ENCODE measurements at places on chromosomes 5 and 9.

GRCh38 chr9:130537346-130538050 is 41.9 kb upstream of the FUBP3 start:
- DNase-seq, result no peak

GRCh38 chr9:13778631-13779030 is 499.1 kb upstream of the MPDZ start:
- DNase-seq, result no peak

DNA sequence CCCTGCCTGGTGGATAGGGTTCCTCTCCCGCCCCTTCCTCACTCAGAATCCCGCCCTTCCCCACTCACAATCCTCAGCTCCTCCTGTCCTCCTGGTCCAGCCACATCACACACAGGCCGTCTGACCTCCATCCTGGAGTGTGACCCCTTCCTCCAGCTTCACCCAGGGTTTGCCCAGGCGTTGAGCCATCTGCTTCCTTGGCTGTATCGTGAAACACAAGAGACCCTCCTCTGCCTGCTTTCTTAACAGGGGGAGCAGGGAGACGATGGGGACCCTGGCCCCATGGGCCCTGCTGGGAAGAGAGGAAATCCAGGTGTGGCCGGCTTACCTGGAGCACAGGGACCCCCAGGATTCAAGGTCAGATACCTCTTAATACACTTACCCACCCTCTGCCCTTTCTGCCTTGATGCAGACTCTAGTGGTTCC is 32.3 kb upstream of the ORM1 start:
- DNase-seq, result no peak

GRCh38 chr9:95100071-95100627 is 217.4 kb downstream of the FANCC start:
- DNase-seq, result no peak

- DNase-seq, result no peak
Measured at GRCh38 chr9:13932528-13933267, 381.2 kb downstream of the NFIB start.

- no peak for DNase-seq
Measured at GRCh38 chr5:133292300-133292699, 240.5 kb downstream of the HSPA4 start.

DNA sequence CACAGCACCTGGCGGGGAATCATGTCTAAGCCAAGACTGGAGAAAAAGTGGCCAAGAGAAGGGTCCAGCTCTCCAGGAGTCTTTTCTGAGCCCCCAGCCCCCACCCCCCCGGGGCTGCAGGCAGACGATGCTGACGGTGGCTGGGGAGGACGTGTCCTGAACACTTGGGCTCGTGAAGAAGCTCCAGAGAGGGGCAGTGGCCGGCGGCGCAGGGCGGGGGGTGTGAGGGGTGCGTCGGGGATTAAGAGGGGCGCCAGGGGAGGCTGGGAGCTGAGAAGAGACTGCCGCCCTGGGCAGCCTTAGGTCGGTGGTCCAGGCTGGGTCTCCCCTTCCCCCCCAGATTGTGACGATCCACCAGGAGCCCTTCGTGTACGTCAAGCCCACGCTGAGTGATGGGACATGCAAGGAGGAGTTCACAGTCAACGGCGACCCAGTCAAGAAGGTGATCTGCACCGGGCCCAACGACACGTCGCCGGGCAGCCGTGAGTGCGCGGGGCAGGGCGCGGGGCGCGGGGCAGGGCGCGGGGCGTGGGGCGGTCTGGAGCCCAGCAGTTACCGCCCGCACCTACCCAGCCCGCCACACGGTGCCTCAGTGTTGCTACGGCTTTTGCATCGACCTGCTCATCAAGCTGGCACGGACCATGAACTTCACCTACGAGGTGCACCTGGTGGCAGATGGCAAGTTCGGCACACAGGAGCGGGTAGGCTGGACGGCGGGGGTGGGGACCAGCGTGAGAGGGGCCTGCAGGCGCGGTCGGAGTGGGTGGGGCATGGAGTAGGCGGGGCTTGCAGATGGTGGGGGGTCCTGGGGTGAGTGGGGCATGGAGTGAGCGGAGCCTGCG is 8.9 kb downstream of the LRRC26 start:
- DNase-seq, result no peak

GRCh38 chr5:107296572-107296971 is 374.2 kb downstream of the EFNA5 start:
- DNase-seq, result no peak

GRCh38 chr5:103693517-103693916 is 130.9 kb upstream of the NUDT12 start:
- DNase-seq, result no peak

DNA sequence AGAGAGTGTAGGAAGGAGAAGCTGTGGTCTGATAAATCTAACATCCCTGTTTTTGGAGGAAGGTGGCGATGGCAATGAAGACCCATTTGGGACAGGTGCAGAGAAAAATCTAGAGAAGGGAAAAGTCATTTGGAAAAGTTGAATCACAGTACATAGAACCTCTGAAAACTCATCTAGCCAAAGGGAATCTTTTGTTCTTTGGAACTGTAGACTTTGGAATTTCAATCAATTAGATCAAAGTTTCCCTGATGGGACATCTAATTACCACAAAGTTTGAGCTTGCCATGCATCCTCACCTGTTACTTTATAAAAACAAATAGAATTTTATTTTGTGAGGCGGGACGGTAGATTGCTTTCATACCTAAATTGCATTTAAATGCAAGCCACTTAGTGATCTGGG is 294.9 kb downstream of the TRPM3 start:
- DNase-seq, result no peak

GRCh38 chr5:131774652-131775367 is 22.0 kb downstream of the FNIP1 start:
- no peak for DNase-seq

DNA sequence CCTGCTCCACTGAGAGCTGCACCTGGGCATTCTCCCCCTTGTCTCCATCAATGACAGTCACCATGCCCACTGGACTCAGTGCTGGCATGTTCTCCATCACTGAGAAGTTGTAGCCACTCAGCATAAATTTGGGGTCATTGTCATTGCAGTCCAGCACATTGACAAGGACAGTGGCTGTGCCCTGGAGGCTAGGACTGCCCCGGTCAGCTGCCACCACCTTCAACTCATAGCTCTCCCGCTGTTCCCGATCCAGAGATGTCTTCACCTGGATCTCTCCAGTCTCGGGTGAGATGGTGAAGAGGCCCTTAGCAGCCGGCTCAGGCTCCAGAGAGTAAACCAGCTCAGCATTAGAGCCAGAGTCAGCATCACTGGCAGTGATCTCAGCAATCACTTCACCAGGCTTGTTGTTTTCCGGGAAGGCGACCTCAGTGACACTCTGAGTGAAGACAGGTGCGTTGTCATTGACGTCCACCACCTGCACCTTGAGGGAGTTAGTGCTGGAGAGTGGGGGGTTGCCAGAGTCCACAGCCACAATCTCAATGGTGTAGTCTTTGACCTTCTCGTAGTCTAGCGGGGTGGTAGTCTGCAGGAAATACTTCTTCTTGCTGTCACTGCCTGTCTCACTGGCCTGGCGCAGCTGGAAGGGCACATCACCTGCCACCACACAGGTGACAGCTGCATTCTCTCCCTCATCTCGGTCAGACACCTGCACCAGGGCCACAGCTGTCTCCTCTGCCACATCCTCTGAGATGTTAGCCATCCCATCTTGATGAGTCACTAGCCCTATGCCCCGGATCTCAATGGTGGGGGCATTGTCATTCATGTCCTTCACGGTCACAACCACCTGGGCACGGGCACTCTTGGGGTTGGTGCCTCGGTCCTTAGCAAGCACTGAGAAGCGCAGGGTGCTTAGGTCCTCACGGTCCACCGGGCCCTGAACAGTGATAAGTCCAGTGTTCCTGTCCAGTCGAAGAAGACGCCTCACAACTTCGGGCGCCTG is 13.5 kb downstream of the PCDH1 start:
- no peak for DNase-seq

GRCh38 chr9:905906-906305 is 64.4 kb downstream of the DMRT1 start:
- DNase-seq, result no peak

- DNase-seq, result peak; percentile 18
Measured at GRCh38 chr5:118956727-118957126, 31.6 kb downstream of the DTWD2 start.

GRCh38 chr5:133108481-133108921 is 56.7 kb downstream of the HSPA4 start:
- DNase-seq, result no peak

DNA sequence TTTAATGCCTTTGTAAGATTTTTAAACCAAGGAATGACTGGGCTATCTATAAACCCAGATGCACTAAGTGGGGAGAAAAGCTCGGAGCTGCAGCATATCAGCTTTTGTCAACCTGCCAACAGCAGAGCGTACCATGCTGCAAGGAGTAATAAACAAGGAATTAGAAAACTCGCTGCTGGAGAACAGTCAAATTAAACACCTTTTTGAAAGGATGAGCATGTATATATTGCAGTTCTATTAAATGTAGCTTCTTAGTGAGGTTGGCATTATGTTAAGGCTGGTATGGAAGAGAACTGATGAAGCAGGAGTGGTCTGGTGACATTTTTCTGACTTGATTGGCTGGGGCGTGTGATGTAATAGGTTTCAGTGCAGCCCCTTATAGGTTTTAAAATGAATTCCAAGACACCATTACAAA is 74.7 kb downstream of the PIK3R1 start:
- DNase-seq, result no peak

DNA sequence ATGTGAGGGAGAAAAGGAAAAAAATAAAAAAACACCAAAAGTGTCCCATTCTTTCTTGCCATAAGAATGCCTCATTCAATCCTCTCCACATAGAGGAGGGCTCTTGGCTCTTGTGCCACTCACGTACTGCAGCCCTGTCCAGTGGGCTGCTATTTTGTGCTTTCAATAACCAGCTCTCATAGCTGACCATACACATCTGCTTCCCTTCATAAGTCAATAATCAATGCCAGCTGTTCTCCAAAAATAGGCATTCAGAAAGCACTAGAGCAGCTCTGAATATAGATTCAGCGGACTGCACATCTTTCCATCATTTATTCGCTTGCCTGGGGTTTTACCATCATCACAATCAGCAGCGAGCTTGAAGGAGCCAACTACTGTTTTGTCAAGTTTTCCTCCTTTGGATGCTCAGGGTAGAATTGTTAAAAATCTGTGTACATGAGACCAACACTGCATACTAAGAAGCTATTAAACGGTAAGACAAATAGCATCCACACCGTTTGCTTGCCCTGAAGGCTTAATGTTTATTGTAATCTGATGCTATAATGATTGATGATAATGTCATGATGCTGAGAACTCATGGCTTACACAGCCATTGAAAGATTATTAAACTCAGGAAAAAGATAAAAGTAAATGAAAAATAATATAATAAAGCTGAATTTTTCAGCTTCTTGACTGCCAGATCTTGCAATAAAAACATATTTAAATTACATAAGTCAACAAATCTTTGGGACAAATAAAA is 80.0 kb downstream of the OXCT1 start:
- DNase-seq, result no peak

DNA sequence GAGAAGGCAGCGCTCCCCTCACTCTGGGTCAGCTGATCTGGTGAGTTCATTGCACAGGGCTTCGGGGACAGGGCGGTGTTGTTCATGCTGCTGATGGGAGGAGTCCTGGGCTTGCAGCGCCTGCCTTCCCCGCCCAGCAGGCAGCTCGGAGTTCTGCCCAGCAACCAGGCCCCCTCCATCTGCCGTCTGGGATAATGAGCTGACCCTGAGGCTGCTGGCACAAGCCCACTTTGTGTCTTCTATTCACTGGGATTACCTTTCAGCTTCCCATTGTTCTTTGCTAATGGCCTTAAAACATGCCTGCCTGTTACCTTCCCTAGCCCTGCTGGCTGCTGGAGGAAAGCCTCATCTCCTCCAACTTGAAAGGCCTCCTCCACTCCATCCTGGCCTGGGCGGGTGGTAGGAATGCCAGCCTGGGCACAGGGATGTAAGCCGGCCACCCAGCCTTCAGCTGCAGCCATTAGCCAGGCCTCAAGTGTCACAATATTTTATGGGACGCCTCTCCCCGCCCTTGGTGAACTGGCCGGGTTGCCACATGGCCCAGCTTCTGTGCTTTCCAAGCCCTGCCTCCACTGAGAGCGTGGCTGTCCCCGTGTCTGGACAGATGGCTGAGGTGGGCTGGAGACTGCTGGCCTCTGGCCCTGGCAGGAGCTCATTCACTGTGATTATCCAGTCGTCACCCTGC is 70.4 kb downstream of the GADD45G start:
- DNase-seq, result no peak

DNA sequence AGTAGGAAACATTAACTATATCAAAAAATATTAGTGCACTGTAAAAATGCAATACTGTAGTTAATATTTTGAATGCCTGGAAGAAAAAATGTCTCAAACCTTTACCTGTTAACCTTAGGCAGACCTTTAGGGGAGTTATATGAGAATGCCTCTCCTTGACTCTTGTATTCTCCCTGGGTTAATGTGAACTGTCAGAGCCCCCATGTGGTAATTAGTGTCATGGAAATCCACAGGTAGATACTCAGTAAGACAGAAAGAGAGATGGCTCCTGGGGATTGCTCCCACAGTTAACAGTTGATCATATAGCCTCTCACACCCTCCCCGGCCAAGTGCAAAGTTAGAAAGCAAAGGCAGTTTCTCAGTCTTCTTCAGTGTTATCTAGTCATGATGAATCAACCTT is 742.8 kb downstream of the NR2F1-AS1 start:
- no peak for DNase-seq

- no peak for DNase-seq
Measured at GRCh38 chr5:10904862-10905432, 143.9 kb upstream of the DAP start.

GRCh38 chr5:143393524-143393923 is 10.0 kb downstream of the NR3C1 start:
- DNase-seq, result no peak

- no peak for DNase-seq
Measured at GRCh38 chr5:43693411-43693810, 90.4 kb downstream of the NNT start.

- no peak for DNase-seq
Measured at GRCh38 chr5:59171131-59171530, 588.3 kb downstream of the RAB3C start.

GRCh38 chr5:164355267-164355830 is 849.9 kb downstream of the MAT2B start:
- no peak for DNase-seq

GRCh38 chr9:137467896-137468295 is 8.8 kb upstream of the NSMF start:
- no peak for DNase-seq

GRCh38 chr5:16856531-16856930 is 79.6 kb downstream of the MYO10 start:
- DNase-seq, result no peak

- DNase-seq, result no peak
Measured at GRCh38 chr5:40165789-40166728, 513.7 kb upstream of the PTGER4 start.

DNA sequence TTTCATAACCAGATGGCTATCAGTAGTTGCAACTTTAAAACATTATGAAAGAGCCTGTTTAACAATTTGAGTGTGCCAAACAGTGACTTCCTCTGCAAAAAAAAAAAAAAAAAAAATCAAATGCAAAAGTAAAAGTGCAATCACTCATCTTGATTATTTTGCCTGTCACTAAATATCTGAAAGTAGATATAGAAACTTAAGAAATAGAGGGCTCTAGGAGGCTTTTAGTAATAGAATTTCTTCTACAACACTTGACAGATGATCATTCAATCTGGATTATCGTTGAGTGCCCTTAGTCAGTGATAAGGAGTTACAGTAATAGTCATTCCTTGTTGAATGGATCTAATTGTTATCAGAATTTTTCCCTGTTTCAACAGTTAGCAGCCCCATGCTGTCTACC is 101.8 kb downstream of the CETN3 start:
- no peak for DNase-seq

GRCh38 chr5:81633891-81634290 is 117.0 kb downstream of the SSBP2 start:
- DNase-seq, result no peak
